Stimulated activated CD8-positive, alpha-beta memory T cell treated with anti-CD3 and anti-CD28 coated beads, Interleukin-4, amount 100 ng/mL, for 1 hour (primary cell): ENCODE measurements at places on chromosomes 16 and 17.

GRCh38 chr17:35038453-35038852, 25.1 kb downstream of the RFFL start:
- no peak for DNase-seq

- DNase-seq: no peak
Measured at GRCh38 chr17:46930051-46930450, 7.1 kb downstream of the GOSR2 start.

DNA sequence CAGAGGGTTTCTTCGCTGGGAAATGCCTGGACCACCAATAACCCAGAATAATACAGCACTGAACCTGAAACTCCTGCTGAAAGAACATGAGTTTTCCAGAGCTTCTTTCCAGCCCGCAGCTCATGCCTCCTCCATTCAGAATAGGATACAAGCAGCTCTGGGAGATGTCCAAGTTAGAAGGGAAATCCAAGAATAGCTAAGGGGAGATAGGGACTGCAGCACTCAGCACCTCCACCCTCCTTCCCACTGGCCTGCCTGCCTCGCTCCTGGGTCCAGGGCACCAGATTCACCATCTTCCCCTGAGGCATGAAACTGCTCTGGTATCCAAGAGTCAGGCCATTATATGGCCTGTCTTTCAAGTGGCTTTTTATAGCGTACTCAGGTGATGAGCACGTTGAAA, 4.1 kb downstream of the KRT31 start:
- DNase-seq: no peak

GRCh38 chr17:12789075-12789480, 220 bp upstream of the ARHGAP44 start:
- DNase-seq: no peak

- DNase-seq: no peak
Measured at GRCh38 chr17:39508987-39509386, 47.7 kb downstream of the CDK12 start.

DNA sequence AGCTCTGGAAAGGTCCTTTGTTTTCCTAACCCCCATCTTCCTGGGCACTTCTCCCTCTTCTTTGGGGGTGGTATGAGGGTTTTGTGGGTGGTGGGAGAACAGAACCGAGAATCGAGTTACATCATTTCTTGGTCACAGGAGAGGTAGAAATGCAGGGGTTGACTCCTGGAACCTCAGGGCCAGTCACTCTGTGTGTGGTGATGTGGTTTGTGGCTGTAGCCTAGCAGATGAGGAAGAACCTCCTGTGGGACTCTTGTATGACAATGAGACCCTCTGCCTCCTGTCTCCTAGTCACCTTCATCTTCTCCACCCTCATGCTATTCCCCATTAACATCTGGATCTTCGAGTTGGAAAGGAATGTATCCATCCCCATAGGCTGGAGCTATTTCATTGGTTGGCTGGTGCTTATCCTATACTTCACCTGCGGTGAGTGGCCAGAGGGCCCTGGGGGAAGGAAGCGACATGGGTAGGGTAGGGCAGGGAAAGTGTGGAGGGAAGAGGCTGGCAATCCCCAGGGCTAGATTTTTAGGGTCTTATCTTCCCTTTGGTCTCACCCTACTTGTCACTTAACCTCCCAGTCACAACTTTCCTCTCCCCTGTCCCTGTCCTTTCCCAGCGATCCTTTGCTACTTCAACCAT, 5.5 kb downstream of the ODF4 start:
- DNase-seq: no peak

DNA sequence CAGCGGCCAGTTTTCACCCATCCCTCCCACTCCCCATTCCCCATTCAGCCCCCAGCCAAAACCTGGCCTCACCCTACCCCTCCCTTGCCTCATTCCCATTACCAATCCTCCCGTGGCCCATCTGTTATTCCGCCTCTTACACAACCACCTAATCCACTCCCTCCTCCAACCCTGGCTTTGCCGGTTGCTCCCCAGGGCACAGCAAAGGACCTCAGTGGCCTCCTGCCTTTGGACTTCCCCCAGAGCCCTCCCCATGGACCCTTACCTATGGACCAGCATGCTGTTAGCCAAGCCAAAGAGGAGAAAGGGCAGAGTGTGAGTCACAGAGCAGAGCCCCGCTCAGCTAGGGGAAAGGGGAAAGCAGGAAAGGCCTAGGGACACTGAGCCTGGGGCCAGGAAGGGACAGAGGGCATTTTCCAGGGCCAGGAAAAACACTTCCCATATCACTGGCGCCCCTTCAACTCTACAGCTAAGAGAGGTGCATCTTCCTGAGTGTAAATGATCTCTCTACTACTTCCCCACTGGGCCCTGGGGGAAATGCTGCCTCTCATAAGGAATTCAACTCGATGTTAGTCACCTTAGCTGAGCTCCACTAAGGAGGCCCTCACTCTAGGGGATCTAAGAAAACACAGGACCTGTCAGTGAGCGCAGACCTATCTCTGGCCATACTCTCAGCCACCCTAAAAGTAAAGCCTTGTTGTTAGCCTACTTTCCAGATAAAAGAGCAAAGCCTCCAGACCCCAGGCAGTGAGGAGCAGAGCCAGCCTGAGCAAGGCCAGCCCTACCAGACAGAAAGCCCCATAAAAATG, 10.6 kb downstream of the PEMT start:
- no peak for DNase-seq

DNA sequence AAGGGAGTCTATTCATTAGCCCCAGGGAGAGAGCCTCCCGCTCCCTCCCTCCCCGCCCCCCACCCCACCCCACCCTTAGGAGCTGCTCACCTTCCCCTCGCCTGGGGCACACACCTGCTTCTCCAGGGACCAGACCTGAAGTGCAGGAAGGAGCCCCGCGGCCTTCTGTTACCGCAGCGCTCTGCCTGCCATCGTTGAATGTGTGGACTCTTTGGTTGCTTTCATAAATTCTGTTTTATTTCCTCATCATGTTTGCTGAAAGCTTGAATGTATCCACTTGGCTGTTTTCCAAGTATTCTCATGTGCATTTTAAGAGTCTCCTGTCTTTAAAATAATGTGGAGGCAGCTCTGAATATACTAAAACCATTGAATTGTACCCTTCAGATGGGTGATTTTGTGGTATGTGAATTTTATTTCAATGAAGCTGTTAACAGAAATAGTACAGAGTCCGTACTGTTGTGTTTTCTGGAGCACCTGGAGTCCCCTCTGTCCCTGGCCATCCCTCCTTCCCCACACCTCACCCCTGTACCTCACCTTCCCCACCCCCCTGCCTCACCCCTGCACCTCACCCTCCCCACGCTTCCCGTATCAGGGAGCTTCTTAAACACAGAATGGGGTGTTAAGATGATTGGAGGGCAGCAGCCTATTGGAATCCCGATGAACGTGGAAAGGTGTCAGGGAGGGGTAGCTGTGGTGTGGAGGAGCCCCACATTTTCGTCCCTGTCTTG, 25.5 kb downstream of the RAB11FIP3 start:
- no peak for DNase-seq

DNA sequence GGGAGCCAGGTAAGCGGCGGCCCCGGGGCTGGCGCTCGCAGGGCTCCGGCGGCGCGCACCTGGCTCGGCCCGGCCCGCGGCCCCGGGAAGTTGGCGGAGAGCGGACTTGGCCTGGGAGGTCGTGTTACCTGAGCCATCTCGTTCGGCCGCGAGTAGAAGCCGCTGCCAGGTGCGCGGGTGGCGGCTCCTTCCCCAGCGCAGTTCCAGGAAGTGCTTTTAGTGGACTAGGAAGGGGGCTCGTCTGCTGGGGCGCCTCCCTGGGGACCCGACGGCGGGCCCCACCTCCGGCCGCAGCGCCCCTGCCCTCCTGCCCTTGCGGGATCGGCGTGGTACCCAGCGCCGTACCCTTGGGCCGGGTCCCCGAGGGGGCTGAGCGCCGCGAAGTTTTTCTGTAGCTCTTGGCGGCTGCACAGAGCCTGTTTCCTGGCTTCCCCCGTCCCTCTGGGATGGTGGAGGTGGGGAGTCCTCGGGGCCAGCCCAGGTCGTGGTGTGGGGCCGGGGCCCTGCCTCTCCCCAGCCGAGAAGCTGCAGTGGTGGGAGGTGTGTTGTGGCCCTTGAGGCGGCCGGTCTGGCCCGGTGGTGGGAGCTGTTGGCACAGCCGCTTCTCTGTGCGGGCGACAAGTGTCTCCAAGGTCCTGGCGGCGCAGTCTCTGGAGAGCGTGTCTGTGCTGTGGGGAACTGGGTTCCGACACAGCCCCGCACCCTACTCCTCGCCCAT, 96.9 kb downstream of the RAB11FIP4 start:
- no peak for DNase-seq

DNA sequence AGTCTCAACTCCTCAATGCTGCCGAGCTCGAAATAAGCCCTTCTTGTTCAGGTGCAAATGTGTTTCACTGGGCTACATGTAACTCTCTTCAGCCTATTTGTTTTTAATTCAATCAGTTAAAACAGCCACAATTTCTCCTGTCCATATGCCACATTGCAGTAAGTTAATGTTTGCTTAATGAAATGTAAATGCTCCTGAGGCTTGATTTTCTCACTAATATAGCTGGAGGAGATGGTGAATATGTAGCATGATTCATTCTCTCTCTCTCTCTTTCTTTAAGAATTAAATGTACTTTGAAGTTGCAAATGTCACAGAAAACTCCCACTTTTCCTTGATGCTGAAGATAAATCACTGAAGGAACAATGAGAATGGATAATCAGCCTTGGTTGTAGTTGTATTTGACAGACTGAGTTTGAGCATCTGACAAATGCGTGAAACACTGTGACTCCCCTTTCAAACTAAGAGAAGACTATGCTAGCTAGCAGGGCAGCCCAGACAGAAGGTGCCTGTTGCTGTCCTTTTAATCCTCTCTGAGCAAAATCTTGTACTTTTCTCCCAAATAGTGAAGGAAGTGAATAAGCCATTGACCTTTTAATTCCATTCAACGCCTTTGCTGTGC, 161.8 kb downstream of the ANKFN1 start:
- no peak for DNase-seq
